ENCODE measurements at places on chromosomes 16 and 17.
A peak's percentile ranks its signal among the peaks of the same experiment; 100 is the strongest.

DNA sequence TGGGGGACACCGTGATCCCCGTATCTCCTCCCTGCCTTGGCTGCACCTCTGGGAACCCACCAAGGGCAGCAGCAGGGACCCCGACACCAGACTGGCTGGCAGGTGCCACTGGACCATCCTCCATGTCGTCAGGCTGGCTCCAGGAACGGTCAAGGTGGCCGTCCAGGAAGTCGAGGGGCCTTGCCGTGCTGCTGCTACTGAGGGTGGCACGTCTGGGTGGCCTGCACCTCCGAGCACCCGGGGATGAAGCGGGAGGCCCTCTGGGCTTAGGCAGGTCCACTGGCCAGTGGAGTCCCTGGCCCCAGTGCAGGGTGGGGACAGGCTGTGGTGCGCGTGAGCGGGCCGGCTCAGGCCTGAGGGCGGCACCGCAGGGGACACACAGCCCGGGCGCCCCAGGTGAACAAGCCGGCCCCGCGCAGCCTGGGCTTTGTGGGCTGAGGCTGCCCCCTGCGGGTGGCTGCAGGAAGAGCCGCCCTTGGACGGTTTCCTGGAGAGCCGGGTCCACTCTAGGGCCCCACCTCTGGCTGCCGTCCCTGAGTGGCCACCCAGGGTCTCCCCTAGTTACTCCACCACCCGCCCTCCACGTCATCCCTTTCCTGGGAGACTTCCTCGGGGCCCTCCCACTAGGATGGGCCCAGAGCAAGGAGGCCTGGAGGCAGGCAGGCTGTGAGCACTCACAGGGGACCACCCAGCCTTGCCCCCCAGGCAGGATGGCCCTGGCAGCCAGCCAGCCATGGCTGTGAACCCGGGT lies 42.8 kb upstream of the ZC3H18 start:
- peak; percentile 66 for DNase-seq

DNA sequence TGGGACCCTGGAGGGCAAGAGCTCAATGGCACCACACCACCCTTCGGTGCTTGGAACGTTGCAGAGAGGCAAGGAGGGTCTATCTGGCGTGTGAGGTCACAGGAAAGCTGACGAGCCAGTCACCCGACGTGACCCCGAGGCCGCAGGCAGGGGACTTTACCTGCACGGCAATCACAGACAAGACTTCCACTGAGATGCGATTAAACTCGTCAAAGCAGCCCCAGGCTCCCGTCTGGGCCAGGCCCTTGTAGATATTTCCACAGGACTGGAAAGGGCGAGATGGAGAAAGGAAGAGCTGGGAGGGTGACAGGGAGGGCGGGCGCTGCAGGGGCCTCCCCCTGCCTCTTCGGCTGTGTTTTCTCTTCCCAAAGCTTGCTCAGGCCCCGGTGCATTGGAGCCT lies 78.3 kb downstream of the DNAH17 start:
- no peak for DNase-seq

DNA sequence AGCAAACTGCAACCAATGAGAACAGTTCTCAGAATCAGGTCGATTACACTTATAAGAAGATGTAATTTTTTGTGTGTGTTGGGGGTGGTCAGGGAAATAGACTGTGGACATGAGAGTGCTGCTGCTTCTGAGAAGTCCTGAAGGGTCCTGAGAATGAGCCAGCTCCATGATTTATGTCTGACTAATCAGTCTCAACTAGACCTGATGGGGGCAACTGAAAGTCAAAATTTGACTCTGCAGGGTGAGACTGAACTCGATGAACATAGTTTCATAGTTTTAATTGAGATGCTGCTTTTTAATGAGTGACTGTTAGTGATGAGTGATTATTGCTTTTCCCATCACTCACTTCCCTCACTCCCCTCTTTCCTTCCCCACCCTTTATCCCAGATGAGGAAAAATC lies 37.3 kb downstream of the SMARCE1 start:
- no peak for DNase-seq

DNA sequence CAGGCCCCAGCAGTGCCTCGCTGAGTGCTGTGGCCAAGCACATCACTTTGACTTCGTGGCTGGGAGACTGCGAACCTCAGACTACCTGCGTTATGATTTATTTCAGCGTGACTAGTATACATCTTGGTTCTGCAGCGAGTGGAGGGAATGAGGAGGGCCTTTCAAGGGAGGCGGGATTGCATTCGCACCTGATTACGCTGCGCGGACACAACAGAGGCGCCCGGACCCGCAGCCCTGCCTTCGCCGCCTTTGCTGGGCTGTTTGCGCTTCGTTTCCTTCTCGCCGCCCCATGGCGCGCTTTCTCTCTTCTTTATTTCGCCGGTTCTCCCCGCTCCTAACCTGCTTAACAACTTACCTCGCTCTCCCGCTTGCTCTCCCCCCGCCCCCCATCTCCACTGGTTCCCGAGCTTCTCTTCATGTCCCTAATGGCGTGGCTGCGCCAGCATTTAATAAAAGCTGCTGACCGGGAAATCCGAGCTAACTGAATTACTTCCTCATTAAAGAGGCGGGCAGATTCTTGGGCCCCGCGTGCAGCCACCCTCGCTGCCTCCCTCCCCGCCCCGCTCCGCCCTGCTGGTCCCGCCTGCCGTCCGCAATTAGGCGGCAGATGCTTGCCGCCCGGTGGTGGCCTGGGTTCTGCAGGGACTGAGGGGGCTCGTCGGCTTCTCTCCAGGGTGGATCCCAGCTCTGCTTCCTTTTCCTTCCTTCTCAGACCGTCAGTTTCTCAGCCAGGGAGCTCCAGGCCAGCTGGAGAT lies 257.6 kb upstream of the SDK2 start:
- peak; percentile 72 for DNase-seq

- DNase-seq: no peak
These were observed 28.9 kb downstream of the WNT3 start for GRCh38 chr17:46789610-46790009.

- DNase-seq: no peak
These were observed at the start of gene HOXB9 for GRCh38 chr17:48626245-48627117. Gene HOXB9 (minus strand): TSS chr17:48626358. CDS start chr17:48626269, 89 bp downstream.

GRCh38 chr17:40812639-40813038 lies 9.8 kb downstream of the KRT10 start:
- DNase-seq: no peak

GRCh38 chr17:22268214-22268911 lies 576.0 kb downstream of the KCNJ18 start:
- DNase-seq: no peak

DNA sequence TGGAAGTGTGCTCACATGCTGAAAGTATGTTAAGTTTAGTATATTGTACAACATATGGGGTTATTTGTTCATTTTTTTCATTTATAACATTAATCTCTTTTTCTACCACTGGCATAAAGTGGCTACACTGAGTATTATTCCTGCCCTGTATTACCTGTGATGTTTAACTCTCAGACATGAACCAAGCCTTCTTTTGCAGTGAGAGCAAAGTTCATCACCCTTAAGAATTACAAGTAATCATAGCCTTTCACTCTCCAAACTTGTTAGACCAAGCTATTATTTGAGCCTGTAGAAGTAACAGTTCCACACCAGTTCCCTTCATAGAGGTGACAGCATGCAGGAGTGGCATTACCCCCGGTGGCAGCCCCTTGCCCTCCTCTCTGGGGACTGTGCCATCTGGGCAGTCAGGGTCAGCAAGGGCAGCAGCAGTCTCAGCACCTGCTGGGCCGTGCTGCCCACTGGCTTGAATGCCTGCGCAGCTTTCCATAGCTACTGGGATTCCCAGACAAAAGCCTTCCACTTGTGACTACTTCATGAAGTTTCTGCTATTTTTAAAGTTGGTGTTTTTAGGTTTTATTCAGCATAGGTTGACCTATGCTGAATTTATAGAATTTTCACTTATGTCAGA lies 71.3 kb downstream of the TMC6 start:
- no peak for DNase-seq

DNA sequence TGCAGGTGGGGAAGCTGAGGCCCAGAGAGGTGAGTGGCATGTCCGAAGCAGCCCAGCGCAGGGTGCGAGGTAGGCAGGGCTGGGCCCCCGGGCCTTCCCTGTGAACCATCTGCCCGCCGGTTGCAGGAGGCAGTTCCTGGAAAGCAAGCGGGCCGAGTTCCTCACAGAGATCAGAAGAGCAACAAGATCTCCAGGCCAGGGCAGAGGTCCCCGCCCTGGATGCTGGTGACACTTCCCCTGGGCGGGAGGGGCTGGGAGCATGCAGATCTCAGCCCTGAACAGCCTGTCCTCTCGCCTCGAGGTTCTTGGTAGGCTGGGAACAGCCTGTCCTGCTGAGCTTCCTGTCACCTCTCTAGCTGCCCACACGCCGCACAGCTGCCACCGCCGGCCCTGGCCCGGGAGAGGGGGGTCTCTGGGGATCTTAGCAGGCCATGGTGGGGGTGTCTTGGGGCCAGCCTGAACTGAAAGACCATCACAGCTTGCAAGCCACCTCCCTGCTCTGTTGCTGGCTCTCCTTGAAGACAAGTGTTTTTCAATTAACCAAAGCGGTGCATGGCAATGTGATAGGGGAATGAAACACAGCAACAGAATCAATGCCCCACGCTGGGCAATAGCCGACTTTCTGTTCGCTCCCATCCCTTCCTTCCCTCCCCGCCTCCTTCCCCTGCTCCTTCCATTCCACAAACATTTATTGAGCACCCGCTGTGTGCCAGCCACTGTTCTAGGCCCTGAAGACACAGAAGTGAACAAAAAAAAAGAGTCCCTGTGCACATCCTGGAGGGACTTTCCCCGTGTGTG lies 31.7 kb downstream of the SOCS1 start:
- peak; percentile 61 for DNase-seq

DNA sequence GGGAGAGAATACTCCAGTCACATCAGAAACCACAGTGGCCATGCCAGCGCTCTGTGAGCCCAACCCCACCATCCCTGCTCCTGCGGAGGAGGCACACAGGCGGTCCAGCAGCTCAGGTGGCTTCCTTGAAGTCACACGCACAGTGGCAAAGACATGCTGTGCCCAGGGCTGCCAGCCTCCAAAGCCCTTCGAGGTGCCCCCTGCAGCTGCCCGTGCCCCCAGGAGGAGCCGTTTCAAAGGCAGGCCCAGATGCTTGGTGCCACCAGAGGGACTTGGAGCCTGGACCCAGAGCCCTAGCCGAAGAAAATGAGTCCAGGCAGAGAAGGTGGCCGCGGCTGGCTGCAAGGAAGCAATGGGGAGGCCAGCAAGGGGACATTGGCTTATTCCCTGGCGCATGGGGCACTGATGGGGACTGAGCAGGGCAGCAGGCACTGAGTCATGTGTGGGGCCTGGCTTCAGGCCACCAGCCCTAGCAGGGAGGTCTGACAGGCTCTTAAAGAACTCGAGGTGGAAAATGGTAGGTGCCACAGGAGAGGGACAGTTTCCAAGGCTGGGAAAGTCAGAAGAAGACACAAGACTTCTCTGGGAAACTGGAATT lies 17.2 kb upstream of the CACNG1 start:
- DNase-seq: no peak

DNA sequence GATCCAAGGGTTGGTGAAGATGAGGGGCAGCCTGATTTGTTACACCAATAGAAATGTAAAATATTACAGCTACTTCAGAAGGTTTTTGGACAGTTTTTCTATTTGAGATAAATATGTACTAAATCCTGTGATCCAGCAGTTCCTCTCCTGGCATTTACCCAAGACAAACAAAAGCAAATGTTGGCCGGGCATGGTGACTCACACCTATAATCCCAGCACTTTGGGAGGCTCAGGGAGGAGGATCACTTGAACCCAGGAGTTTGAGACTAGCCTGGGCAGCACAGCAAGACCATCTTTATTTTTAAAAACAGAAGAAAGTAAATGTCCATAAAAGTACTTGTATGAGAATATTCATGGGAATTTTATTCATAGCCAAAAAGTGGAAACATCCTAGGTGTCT lies 64.8 kb upstream of the MRC2 start:
- no peak for DNase-seq

DNA sequence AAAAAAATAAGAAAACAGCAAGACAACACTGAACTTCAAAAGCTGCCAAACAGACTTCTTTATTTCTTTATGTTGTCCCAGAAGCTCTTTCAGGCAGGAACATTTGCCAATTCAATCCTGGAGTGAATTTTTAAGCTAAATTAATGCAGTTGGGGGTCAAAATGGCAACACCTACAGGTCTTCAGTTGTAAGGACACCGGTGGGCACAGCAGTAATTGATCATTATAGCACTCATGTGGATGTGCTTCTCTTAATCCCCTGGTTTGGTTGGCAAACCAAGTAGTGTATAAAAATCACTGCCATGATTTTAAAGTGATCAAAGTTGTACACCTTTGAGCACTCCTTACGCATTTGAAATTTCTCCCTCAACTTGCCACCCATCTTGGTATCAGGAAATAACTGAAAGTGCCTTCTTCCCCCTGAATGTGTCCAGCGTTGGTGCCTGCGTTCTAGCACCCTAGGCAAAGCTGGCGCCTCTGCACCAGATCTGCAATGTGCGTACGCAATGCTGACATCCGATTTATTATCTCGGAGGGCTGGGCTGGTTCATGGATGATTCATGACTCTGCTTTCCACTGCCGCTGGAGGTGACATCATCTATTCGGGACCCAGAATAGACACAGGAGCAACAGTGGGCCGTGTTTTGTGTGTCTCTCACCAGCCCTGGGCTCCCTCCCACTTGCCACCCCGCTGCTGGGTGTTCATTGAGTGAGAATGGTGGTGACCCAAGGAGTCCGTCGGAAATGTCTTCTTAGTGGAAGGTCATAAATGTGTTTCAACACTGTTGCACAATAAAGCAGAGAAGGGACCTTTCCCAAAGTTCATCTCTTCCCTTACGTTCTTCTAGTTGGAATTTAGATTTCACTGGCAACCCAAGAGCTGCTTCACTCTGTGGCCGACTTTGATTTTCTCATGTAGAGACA lies 203.4 kb downstream of the CCDC182 start:
- DNase-seq: peak; percentile 49

DNA sequence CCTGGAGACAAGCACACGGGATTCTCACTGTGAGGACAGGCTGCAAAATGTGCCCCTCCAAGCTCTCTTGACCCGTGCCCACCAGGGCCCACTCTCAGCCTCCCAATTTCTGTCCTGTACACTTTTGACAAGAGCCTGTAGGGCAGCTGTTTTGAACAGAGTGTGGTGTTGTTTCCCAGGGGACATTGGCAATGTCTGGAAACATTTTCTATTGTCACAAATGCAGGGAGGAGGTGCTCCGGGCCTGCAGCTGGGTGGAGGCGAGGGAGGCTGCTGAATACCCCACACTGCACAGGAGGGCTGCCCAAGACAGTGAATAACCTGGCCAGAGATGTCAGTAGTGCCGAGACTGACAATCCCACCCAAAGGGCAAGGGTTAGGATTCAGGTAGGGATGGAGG lies 10.5 kb downstream of the CEP295NL start:
- no peak for DNase-seq

- DNase-seq: no peak
These were observed 8.6 kb downstream of the ESRP2 start for GRCh38 chr16:68227183-68227793.

DNA sequence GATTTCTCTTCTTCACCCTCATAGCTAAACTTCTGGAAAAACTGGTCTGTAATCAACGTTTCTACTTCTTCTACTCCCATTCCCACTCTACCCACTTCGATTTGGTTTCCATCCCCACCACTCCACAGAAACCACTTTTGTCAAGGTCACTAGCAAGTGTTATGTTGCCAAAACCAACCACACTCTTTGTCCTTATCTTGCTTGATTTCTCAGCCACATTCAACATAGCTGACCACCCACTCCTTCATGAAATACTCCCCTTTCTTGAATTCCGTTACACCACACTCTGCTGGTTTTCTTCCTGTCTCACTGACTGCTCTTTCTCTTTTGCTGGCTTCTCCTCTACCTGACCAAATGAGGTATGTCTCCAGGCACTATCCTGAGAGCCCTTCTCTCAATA lies 11.9 kb downstream of the IKZF3 start:
- no peak for DNase-seq

- peak; percentile 16 for DNase-seq
These were observed 72.5 kb downstream of the RBFOX1 start for GRCh38 chr16:7405166-7405565.

Measured in mucosa of gallbladder (tissue), 1 donor.